NT2/D1 (cell line): ENCODE measurements at places on chromosomes 7 and 10.

GRCh38 chr10:108735380-108735779 lies 1187.9 kb downstream of the XPNPEP1 start:
- no peak for DNase-seq

- no peak for DNase-seq
Measured at GRCh38 chr10:96319754-96320474, 15.7 kb downstream of the DNTT start.

DNA sequence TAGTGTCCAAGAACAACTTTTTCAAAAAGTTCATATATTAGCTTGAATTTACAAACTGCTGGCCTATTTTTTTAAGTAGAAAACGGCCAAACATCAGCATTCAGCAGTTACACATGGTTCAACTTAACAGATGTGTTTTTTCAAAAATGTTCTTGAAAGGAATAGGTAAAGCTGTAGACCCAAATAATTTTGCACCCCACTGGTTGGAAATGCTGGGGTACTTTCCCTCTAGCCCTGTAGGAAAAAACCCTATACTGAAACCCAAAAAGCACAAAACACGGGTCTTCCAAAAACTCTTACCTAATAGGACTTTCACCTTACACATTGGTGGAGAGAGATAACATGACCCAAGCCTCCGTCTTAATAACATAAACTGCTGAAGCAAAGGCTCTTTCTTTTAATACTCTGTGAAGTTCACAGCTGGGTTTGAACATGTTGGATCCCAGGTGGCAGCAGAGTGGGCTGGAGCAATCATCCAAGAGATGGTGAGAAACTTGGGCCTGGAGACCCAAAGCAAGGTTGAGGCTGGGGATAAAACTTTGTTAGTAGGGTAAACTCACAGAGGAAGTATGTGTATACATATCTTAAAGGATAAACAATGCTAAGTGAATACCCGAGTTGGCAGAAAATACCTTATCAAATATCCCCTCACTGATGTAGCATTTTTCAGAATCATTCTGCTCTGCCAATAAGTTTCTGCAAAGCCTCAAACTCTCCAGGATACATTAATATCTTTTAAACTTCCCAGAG lies 629 bp upstream of the DNAJC9 start:
- DNase-seq, result no peak

- DNase-seq, result no peak
Measured at GRCh38 chr7:24010495-24010894, 273.5 kb upstream of the NPY start.
